ENCODE measurements at places on chromosomes 5 and 9. TPM values are rescaled to one million over a fixed set of nuclear protein-coding genes. Genes with fewer than 3 reads are reported as not detected.

The GPR150 gene
- total RNA-seq: under 0.01 TPM

The INSL4 gene
- not detected for total RNA-seq

The ENTPD8 gene
- total RNA-seq: not detected

The COL15A1 gene
- 1.9 TPM for total RNA-seq

The SLCO6A1 gene
- not detected for total RNA-seq

The IFNA21 gene
- total RNA-seq: not detected

The PCDHGA9 gene
- total RNA-seq: 3.9 TPM

GRCh38 chr5:160129841-160130240 lies 10.6 kb upstream of the PWWP2A start:
- H3K4me3 ChIP-seq: no peak overlapping the region
- peak; percentile 9 for DNase-seq
- H3K4me1 ChIP-seq: no peaks in the 10 kb centered on the region
- no peaks in the 10 kb centered on the region for H3K36me3 ChIP-seq
- H3K27me3 ChIP-seq: no peaks in the 10 kb centered on the region
- no peak overlapping the region for H3K27ac ChIP-seq

DNA sequence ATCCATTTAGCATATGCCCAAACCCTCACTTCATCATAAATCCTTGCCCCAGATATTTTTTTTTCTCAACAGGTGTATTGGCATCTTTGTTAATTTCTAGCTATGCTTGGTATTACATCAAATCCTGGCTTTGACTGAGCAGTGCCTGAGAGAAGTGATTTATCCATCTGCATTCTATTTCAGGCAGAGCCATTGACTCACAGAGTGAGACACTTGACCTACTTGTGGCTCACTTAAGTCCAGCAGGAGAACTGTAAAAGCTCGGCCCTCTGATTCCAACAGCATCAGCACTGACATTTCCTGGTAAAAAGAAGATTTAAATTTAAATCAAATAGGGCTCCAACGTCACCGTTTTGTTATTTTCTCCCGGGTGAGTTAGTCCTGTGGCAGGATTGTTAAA lies 93.4 kb downstream of the PLK2 start:
- H3K27me3 ChIP-seq: no peaks in the 10 kb centered on the region
- no peak overlapping the region for H3K27ac ChIP-seq
- H3K36me3 ChIP-seq: no peaks in the 10 kb centered on the region

DNA sequence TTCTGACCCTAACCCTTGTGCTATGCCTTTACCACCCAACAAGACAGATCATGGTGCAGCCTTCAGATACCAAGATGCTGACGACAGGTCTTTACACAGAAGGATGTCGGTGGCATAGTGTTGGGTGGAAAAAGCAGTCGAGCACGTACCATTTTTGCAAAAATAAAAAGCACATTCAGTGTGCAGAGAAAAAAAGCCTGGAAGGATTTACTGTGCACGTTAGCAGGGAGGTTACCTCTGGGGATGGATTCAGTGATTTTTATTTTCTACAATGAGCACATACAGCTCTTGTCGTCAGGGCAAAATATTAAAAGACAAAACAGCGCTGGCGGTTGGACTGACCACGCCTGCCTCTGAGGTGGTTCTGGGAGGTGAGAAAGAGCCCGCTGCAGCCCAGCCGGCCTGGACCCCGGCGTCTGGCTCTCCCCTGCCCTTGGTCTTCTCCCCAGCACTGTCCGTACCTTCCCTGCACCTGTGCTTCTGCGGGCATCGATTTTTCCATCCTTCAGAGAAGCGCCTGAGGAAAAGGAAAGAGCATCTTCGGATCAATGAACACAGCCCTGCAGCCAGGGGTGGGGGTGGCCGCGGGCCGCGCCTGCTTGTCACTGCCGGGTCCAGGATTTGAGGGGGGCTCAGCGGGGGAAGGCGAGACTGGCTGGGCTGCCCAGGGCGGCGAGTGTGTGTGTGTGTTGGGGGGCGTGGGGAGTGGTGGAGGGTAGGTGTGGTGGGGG lies 200.0 kb upstream of the IER5L start:
- H3K27ac ChIP-seq: no peak overlapping the region
- H3K36me3 ChIP-seq: no peaks in the 10 kb centered on the region
- no peak for DNase-seq
- H3K4me3 ChIP-seq: no peak overlapping the region

- H3K27ac ChIP-seq: no peak overlapping the region
- H3K4me3 ChIP-seq: no peak overlapping the region
- no peak for DNase-seq
- H3K27me3 ChIP-seq: no peaks in the 10 kb centered on the region
- H3K4me1 ChIP-seq: peaks cover 2% of the 10 kb centered on the region
These were observed 4.3 kb upstream of the SGCD start for GRCh38 chr5:156322666-156323065.

DNA sequence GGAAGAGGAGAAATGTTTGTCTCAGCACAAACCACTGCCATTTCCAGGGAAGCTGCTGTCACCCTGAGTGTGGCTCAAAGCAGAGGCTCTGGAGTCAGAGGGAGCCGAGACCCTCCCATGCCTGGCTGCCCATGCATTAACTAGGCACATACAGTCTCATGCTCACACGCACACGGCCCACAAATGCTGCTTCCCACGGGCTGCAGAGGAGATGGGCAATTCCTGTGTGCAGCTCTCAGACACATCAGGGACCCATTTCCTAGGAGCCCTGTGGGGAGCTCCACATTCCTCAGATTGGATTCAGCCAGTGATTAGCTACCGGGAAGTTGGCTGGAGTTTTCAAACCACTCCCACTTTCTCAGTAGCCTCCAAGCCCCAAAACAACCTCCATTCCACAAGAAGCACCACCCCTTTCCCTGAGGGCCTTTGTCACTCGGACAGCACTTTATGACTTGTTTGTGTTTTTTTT lies 9.1 kb upstream of the PTGES start:
- no peaks in the 10 kb centered on the region for H3K36me3 ChIP-seq
- H3K4me1 ChIP-seq: peaks cover 18% of the 10 kb centered on the region
- H3K4me3 ChIP-seq: no peak overlapping the region
- H3K27ac ChIP-seq: peak overlapping the region; percentile 98

DNA sequence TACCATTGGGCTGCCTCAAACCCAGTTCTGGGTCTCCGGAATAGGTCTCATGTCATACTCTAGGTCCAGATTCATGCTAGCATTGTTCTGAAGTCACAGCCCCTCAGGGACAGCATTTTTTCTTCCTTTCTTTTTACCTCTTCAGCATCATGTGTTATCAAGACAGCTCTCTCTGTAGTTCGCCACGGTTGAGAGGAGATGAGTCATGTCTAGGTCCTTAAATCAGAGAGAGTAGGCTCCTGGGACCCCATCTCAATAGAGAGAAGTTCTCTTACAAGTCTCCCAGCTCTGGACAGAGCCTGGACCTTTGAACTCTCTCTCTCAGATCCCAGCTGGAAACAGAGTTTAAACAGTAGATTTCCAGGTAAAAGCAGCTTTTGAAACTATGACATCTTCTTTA lies 332.4 kb upstream of the CD180 start:
- no peak overlapping the region for H3K4me3 ChIP-seq
- H3K27ac ChIP-seq: no peak overlapping the region
- no peak for DNase-seq
- H3K4me1 ChIP-seq: no peaks in the 10 kb centered on the region
- H3K36me3 ChIP-seq: no peaks in the 10 kb centered on the region

DNA sequence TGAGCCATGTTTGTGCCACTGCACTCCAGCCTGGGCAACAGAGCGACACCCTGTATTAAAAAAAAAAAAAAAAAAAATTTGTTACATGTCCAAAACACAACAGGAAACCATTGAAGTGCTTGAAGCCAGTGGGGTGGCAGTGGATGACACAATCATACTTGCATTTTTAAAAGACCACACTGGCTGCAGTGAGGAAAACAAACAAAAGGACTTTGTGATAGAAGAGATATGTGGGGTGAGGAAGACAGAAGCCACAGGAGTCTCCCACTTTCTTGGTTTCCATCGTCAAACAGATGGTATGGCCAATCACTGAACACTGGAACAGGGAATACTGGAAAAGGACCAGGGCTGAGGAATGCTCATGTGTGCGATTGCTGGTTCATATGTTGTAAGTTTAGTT lies 20.9 kb upstream of the COMMD10 start:
- no peaks in the 10 kb centered on the region for H3K36me3 ChIP-seq
- H3K4me1 ChIP-seq: no peaks in the 10 kb centered on the region
- peaks cover 1% of the 10 kb centered on the region for H3K27me3 ChIP-seq
- no peak overlapping the region for H3K27ac ChIP-seq
- DNase-seq: no peak
- H3K4me3 ChIP-seq: no peak overlapping the region

GRCh38 chr5:118098716-118099115 lies 889.6 kb downstream of the DTWD2 start:
- H3K27ac ChIP-seq: no peak overlapping the region
- DNase-seq: no peak
- no peaks in the 10 kb centered on the region for H3K27me3 ChIP-seq
- H3K36me3 ChIP-seq: no peaks in the 10 kb centered on the region
- no peak overlapping the region for H3K4me3 ChIP-seq

GRCh38 chr9:123639743-123640142 lies 283.7 kb downstream of the CRB2 start:
- no peaks in the 10 kb centered on the region for H3K27me3 ChIP-seq
- H3K27ac ChIP-seq: no peak overlapping the region
- no peak overlapping the region for H3K4me3 ChIP-seq
- no peak for DNase-seq

GRCh38 chr5:73303148-73304079 lies 130.4 kb downstream of the TMEM174 start:
- no peak overlapping the region for H3K27ac ChIP-seq
- H3K27me3 ChIP-seq: peaks cover 13% of the 10 kb centered on the region
- peaks cover 4% of the 10 kb centered on the region for H3K4me1 ChIP-seq

GRCh38 chr5:125421006-125421405 lies 674.6 kb upstream of the ZNF608 start:
- H3K27me3 ChIP-seq: 0 out of 2 replicates have a peak, but pooled peaks cover 2% of the 10 kb centered on the region
- DNase-seq: no peak
- no peaks in the 10 kb centered on the region for H3K36me3 ChIP-seq
- no peak overlapping the region for H3K4me3 ChIP-seq
- no peak overlapping the region for H3K27ac ChIP-seq

DNA sequence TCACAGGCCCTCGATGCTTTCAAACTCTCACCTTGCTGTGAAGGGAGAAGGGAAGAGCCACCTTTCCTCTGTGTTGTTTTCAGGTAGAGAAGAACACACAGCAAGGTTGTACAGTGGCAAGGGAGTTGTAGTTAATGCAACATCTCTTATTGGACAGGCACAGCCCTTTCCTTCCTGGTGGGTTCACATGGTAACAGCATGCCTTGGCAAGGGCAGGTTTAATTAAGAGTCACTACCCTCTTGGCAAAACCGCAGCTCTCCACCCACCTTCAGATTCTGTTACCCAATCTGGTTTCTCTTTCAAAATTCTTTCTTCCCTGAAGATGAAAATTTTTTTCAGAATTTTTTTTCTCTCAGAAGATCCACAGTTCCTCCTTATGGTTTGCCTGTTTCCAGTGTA lies 253.1 kb downstream of the TLR4 start:
- no peak overlapping the region for H3K4me3 ChIP-seq
- H3K4me1 ChIP-seq: no peaks in the 10 kb centered on the region
- H3K36me3 ChIP-seq: no peaks in the 10 kb centered on the region
- no peak overlapping the region for H3K27ac ChIP-seq
- H3K27me3 ChIP-seq: no peaks in the 10 kb centered on the region
- no peak for DNase-seq

- H3K4me1 ChIP-seq: peaks cover 17% of the 10 kb centered on the region
- no peaks in the 10 kb centered on the region for H3K27me3 ChIP-seq
These were observed 37.6 kb upstream of the CAST start for GRCh38 chr5:96624596-96624995.

GRCh38 chr5:40571729-40572128 lies 108.0 kb upstream of the PTGER4 start:
- H3K27ac ChIP-seq: 0 out of 2 replicates have a peak overlapping the region, but pooled peaks have one; percentile 21
- peaks cover 8% of the 10 kb centered on the region for H3K4me1 ChIP-seq
- H3K4me3 ChIP-seq: no peak overlapping the region

- no peaks in the 10 kb centered on the region for H3K27me3 ChIP-seq
- no peak for DNase-seq
- H3K27ac ChIP-seq: no peak overlapping the region
- H3K4me3 ChIP-seq: no peak overlapping the region
- no peaks in the 10 kb centered on the region for H3K36me3 ChIP-seq
- peaks cover 3% of the 10 kb centered on the region for H3K4me1 ChIP-seq
These were observed 77.3 kb upstream of the MAP3K1 start for GRCh38 chr5:56737951-56738606.

DNA sequence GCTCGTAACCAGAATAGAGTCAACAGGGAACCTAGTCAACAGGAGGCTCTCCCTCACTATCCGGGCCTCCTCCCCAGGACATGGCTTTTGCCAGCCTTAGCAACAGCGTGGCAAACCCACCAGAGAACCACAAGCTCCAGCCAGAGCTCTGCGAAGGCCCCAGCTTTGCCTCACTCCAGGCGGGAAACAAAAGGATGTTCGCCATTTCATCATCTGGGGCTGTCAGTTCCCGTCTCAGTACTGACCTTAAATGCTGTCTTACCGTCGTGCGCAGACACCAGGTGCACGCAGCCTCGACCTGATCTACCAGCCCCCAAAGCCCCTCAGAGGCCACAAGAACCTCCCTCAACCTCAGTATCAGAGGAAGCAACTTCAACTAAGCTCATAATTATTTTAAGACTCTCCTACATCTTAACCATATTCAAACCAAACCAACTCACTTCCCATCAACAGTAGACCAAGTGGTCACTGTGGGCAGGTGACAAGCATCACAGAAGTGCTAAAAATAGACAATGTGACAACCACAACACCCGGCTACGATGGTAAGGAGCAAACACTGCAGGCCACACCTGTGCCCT lies 71.4 kb downstream of the SEMA4D start:
- H3K4me3 ChIP-seq: no peak overlapping the region
- no peak for DNase-seq
- no peak overlapping the region for H3K27ac ChIP-seq
- H3K27me3 ChIP-seq: no peaks in the 10 kb centered on the region
- peaks cover 22% of the 10 kb centered on the region for H3K4me1 ChIP-seq

- no peaks in the 10 kb centered on the region for H3K27me3 ChIP-seq
- no peaks in the 10 kb centered on the region for H3K36me3 ChIP-seq
- peak within 1 kb of the TSS; percentile 40 for H3K4me3 ChIP-seq
- no peak within 1 kb of the TSS for H3K27ac ChIP-seq
These were observed at the start of gene ADRA1B for GRCh38 chr5:159915904-159916840. TSS of gene ADRA1B (plus strand) at chr5:159916482. CDS start at chr5:159916906, 424 bp downstream.

- peaks cover 10% of the 10 kb centered on the region for H3K36me3 ChIP-seq
- peak overlapping the region; percentile 84 for H3K27ac ChIP-seq
- DNase-seq: no peak
- H3K4me3 ChIP-seq: peak overlapping the region; percentile 94
- H3K4me1 ChIP-seq: peaks cover 7% of the 10 kb centered on the region
These were observed 201 bp downstream of the DOLK start for GRCh38 chr9:128947277-128947526.

GRCh38 chr9:35108461-35108860 lies 5.5 kb upstream of the STOML2 start:
- no peak overlapping the region for H3K27ac ChIP-seq
- peaks cover 17% of the 10 kb centered on the region for H3K4me1 ChIP-seq
- H3K4me3 ChIP-seq: no peak overlapping the region
- DNase-seq: no peak
- peaks cover 33% of the 10 kb centered on the region for H3K36me3 ChIP-seq
- no peaks in the 10 kb centered on the region for H3K27me3 ChIP-seq

GRCh38 chr5:111774525-111774924 lies 17.5 kb upstream of the NREP start:
- no peaks in the 10 kb centered on the region for H3K27me3 ChIP-seq
- H3K36me3 ChIP-seq: no peaks in the 10 kb centered on the region
- H3K4me1 ChIP-seq: peaks cover 3% of the 10 kb centered on the region

GRCh38 chr9:91412941-91413340 lies 10.7 kb downstream of the NFIL3 start:
- no peak overlapping the region for H3K27ac ChIP-seq
- no peak overlapping the region for H3K4me3 ChIP-seq
- no peak for DNase-seq
- no peaks in the 10 kb centered on the region for H3K27me3 ChIP-seq
- peaks cover 23% of the 10 kb centered on the region for H3K36me3 ChIP-seq
- peaks cover 11% of the 10 kb centered on the region for H3K4me1 ChIP-seq

GRCh38 chr9:70420441-70421271 lies 6.2 kb upstream of the KLF9 start:
- H3K27me3 ChIP-seq: no peaks in the 10 kb centered on the region
- H3K36me3 ChIP-seq: no peaks in the 10 kb centered on the region
- DNase-seq: peak; percentile 82
